CD4-positive, alpha-beta T cell treated with Interleukin-10 for 1 hour (primary cell): ENCODE measurements at places on chromosomes 3 and 15.

GRCh38 chr3:114119776-114120175 is 59.1 kb downstream of the DRD3 start:
- DNase-seq: no peak

DNA sequence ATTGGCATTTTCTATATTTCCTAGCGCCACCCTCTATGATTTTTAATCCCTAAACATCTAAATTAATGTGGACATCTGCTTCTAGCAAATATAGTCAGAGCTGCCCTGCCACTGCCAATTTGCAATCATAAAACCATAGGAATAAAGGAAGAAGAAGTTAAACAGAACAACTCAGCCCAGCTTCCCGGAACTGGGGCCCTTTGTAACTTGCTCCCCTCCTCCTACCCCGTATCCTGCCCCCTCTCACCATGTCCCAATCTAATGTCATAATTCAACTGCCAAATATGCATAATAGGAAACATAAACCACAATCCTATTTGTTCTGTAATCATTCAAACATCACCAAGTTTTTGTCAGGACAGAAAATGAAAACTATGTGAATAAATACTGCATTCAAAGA is 74.4 kb upstream of the ACP3 start:
- DNase-seq: no peak

DNA sequence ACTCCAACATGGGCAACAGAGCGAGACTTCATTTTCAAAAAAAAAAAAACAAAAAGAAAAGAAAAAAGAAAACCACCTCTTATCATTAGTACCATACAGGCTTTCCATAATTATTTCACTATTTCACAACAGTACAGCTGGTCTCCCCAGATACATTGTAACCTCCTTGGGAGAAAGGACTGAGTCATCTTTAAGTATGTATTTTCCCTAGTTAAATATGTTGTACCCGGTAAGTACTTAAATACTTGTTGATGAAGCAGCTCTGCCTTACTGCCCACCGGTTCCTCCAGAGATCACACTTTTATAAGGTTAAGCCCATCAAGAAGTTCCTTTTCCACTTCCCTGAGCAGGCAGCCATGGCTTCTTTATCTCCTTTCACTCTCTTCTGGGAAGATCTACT is 789.5 kb upstream of the CFAP20DC start:
- DNase-seq: no peak

DNA sequence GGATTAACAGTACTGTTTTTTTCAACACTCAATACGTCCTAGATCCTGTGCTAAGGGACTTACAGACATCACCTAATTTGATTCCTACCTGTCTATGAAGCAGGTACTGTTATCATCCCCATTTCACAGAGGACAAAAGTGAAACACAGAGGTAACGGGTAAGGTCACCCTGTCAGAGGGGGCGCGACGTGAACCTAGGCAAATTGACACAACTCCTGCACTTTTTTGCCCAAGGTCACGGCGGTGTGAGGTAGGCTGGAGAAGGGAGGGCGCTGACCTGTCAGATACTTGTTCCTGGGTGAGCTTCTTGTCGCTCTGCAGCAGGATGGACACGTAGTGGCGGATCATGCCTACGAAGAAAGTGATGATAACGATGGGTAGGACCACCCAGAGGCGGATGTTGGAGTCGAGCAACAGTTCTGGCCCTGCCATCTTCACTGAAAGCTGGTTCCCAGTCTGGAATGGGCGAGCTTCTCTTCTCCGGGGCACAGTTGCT is 363 bp downstream of the EMC3 start:
- DNase-seq: no peak

DNA sequence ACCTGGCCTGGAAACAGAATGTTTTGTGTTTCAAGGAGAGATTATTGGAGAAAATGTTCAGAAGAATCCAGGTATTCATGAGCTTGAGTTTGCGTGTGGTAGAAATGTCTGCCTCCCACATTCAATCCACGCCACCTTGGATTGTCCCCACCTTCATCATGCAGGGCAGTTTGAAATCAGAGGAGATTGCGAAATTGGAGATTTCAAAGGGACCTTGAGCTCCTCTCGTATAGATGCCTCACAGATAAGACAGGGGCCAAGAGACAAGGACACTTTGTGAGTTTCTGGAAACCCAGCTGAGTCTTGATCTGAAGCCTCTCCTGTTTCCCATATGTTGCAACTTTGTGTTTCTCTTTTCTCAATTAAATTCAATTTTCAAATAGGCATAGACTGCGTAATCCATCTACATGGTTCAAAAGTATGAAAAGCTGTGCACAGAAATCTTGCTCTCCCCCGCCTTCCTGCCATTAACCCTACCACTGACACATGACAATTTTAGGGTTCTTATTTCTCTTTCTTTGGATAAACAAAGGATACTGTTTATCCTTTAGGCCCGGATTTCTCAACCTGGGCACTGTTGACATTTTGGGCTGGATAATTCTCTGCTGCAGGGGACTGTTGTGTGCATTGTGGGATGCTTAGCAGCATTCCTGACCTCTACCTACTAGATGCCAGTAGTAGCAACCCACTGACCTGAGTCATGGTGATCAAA is 53.8 kb downstream of the CMTM8 start:
- DNase-seq: no peak

DNA sequence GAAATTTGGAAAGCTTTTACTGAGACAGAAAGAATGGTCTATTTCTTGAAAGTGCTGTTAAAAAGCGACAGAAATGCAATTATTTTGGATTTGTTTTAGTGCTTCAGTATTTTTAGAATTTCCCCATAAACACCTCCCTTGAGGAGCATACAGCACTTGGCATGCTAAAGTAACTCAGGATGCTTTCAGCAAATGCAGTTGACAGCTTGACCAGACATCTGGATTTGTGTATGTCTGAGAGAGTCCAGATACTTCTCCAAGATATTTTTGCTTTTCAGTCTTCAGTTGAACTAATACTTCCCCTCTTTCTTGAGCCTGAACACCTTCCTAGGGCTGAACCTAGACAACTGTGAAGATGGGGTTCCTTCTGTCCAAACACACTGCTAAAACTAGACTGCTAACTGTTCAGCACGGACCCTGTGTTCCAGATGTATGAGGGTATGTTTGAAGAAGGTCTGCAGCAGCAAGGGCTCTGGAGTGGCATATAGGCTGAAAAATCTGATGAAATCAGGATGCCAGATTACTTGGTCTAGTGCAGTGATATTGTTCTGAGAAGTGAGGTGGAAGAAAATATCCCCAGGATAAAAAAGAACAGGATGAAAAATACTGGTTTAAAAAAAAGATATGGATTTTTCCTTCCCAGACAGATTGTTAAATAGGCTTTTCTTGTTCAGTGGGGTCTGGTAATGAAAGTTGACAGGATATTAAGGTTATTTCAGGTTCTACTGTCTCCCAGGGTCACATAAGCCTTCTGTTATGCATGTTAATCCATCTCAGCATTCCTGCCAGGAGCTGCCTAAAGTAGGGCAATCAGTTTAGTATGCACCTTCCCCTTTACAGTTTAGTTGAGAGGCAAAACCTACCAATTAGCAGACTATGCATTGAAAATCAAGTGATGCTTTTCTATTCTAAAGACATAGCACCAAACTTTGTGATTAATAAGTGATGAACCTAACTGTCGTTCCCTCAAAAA is 516.9 kb upstream of the TBL1XR1 start:
- DNase-seq: no peak

DNA sequence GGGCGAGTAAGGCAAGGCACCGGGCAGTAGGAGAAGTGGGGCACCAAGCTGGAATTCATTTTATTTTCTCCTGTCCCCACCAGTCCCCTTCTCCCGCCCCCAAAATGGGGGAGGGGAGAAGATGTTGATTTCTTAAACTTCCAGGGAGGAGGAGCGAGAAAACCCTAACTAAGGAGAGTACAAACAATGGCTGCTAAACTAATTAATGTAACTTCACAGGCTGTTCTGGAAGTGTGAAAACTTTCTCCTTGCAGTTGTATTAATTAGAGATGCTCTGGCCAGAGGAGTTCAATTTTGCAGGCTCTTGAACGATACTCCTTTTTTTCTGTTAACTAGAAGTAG is 11.5 kb downstream of the ZIC4 start:
- DNase-seq: no peak

GRCh38 chr15:79310612-79310984 is 314 bp upstream of the TMED3 start:
- DNase-seq: no peak

DNA sequence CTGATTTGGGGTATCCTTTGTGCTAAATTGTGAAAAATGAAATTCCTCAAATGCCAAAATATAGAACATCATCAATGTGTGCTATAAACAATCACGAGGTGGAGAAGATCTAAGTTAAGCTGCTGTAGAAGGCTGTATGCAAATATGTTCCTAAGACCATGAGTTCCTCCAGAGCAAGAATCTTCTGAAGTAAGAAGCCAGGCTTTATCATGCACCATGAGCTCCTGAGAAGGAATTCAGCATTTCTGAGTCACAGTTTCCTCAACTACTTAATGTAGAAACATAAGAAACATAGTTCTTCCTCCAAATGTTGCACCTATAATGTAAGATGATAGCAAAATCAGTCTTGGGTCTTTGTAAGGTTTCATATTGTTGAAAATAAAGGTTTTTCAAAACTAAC is 241.7 kb upstream of the MDFIC2 start:
- DNase-seq: no peak

GRCh38 chr3:33417066-33417673 is 23.0 kb downstream of the UBP1 start:
- no peak for DNase-seq

GRCh38 chr3:134796281-134797056 is 1.4 kb downstream of the EPHB1 start:
- no peak for DNase-seq

DNA sequence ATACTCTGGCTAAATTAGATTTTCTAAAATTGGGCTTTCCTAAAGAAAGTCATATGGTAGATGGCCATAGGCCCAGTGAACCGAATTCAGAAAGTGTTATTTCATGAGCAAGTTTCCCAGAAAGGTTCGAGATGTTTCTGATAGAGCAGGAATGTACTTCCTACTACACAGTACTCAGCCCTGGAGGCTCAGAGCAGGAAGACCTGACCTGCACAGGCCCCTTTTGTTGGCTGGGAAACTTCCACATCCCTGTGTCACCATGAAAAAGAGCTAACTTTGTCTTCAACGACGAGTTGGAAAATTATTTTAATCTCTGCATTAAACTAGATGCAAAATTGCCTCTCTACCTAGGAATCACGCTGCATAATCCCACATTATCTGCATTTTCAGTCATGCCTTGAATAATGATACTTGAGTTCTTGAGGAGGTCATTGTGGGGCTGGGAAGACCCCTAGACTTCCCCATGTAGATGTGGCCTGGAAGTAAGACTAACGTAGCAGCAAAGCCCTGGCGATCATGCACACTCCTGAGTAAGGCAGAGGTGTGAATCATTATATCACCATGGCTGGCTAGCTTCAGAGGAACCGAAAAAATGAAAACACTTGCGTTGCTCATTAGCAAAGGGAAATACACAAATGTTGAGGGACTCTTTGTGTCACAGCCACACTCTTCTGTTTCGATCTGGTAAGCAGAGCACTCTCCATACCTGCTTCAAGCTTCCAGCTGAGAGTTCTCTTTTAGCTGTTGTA is 47.1 kb downstream of the CMTM7 start:
- DNase-seq: no peak

- no peak for DNase-seq
Observed at GRCh38 chr3:75506603-75507002, 157.5 kb upstream of the FRG2C start.

DNA sequence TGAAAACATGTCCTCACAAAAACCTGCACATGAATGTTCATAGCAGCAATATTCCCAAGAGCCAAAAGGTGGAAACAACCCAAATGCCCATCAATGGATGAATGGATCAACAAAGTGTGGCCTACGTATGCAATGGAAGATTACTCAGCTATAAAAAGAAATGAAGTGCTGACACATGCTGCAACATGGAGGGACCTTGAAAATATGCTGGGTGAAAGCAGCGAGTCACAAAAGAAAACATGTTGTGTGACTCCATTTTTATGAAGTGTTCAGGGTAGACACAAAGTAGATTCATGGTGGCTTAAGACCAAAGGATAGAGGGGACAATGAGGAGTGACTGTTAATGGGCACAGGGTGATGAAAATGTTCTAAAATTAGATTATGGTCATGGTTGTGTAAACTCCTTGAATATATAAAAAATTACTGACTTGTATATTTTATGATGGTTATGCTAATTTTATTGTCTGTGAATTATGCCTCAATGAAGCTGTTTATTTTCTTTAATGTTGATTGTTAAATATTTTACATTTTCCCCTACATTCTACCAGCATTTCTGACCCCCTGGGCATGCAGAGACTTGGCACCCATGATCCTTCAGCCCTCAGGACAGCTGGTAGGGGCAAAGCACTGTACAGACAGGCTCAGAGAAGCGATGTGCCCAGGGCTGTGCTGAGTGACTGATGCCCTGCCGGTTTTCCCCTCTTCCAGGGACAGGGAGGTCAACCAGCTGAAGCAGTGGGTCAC is 37.8 kb downstream of the CFAP100 start:
- no peak for DNase-seq

GRCh38 chr3:160568989-160569388 is 3.6 kb upstream of the KPNA4 start:
- DNase-seq: no peak

GRCh38 chr3:42655980-42656679 is 2.6 kb downstream of the ZBTB47 start:
- no peak for DNase-seq

GRCh38 chr3:66467996-66468735 is 32.7 kb downstream of the LRIG1 start:
- no peak for DNase-seq

DNA sequence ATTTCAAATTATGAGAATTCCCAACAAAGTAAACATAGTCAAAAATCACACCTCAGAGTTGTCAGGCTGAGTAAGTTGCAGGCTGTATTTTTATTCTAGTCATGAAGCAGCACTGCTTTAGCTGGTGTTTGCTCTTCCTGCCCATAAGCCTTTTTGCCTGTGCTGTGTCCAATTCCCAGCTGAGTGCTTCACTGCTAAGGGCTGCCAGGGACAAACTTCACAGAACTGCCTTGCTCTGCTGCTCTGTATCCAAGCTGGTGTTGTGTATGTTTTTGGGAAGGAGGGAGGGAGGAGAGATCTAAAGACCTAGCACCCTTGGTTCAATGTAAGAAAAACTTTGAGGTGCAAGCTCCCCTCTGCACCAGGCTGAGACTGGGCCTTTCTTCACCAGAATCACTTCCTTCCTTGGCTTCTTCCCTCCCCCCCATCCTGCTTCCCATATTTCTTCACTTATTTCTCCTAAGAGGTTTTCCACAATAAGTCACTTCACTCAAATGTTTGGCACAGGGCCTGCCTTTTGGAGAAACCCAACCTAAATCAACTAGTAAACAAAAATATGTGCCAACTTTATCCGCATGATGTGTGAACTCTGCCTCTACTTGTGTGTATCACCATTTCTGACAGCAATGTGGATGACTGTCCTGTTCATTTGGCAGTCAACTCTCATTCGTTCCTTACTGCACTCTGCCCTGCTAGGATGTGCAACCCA is 156.1 kb downstream of the TBL1XR1 start:
- no peak for DNase-seq

GRCh38 chr15:91866971-91867372 is 13.5 kb downstream of the SLCO3A1 start:
- DNase-seq: no peak

DNA sequence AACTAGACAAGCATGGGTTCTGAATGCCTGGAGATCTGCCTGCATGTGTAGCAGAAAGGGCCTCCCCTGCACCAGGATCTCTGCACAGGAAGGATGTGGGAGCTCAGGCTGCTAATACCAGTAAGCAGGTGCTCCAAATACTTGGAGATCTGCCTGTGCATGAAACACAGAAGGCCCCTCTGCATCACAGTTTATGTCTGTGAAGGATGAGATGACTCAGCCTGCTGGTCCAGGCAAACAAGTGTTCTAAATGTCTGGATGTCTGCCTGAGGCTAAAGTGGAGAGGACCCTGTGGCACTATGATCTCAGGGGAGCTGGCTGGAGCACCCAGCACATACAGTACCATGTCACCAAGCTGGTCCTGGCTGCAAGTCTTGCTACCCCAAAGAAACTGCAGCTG is 678.8 kb downstream of the MCTP2 start:
- no peak for DNase-seq
